NCI-H524 (cell line): ENCODE measurements at places on chromosomes 2 and 18.
A peak's percentile ranks its signal among the peaks of the same experiment; 100 is the strongest.

GRCh38 chr2:120269816-120270215 lies 17.2 kb downstream of the RALB start:
- DNase-seq: no peak

DNA sequence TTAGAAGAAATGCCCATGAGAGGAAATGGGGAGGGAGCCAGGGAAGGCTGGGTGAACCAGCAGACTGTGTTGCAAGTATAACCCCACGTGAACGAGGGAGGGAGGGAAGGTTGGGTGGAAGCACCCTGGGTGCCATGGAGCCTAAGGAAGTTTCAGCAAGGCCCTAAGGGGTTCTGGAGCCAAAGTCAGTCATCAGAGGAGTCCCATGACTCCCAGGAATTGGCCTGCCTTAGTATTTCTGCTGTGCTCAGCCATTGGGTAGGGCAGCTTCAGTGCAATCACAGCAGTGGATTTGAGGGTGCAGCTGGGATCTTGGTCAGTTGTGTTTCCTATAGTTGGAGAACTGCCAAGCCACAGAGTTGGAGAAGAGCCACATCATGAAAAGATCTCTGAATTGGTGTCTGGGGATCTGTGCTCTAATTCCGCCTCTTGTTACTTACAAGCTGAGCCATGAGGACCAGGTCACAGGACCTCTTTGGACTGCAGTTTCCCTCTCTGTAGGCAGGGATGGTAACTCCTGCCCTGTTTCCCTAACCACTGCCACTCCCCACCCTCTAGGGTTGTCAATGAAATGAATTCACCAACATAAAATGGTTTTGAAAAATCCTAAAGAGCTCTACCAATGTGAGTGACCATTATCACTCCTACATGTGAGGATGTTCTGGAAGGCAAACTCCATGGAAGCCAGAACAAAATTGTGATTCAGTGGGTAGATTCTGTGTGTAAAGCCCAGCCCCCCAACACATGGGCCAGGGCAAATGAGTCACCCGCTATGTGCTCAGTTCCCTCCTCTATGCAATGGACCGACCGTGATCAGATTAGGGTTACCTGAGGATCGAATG lies 108.9 kb downstream of the CLIP4 start:
- peak; percentile 17 for DNase-seq

DNA sequence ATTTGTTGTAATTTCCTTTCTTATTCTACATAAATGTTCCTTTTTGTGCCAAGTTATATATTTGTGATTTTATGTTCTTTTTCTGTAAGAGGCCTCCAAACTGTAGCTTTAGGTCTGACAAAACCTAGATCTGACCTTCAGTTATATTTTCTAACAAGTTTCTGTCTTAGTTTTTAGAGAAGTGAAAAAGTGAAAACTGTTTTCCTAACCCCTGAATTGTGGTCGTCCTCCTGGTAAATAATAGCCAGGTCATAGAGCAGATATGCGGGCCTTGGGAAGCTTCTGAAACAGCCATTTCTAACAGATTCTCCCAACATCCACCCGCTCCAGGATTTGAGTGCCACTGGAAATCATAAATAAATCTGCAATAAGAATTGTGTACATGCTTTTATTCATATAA lies 398.4 kb upstream of the CWC22 start:
- no peak for DNase-seq

- DNase-seq: peak; percentile 70
Observed at GRCh38 chr2:230847883-230848388, 16.8 kb upstream of the ITM2C start.

DNA sequence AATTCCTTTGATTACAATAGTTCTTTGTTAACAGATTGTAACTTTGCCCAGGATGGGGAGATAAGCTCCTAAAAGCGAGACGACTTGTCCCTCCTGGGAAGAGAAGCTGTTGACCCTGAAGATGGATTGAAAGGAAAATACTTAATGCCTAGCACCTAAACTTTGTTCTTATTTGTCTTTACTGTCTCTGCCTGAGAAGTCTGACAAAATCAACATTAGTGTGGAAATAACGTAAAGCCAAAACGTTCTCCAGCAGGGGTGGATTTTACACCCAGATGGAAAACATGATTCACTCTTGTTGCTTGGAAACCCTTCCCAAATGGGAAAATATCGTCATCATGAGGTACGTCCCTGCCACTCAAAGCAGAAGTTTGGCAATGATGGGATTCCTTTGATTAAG lies 450.1 kb downstream of the SLC4A3 start:
- DNase-seq: no peak

- DNase-seq: no peak
Observed at GRCh38 chr2:172198908-172199307, 96.2 kb upstream of the DLX2 start.

DNA sequence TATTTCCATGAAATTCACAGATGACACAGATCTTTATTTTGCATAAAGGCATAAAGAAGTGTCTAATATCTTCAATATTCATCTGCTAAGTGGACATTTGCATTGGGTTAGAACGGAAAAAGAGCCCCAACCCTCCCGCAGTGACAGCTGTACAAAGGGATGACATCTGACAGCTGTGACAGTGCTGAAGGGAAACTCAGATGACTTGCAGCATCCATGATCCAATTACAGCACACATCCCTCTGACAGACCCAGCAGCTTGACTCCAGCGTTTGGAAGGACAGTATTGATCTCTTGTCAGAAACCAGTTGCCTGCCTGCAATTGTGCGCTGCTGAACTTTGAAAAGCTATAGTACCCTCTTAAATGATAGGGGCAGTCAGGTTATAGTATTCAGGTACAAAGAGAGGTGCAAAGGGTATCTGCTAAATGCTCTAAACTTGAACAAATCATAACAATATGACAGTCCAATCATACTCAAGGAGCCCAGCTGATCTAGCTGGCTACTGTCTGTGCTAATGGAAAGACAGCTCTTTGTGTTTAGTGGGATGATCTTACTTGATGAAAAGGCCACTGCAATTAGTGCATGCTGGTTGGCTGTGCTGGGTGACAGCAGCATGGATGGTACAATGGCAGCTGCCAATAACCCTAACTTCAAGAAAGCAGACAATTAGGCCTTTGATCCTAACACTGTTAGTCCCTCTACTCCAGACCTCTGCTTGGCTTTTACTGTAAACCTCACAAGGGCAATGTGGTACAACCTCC lies 599.2 kb downstream of the NR4A2 start:
- DNase-seq: peak; percentile 87

- DNase-seq: no peak
Observed at GRCh38 chr2:222302178-222303018, 3.6 kb upstream of the PAX3 start.

GRCh38 chr18:54774423-54774822 lies 53.9 kb upstream of the RAB27B start:
- DNase-seq: no peak

- no peak for DNase-seq
Observed at GRCh38 chr2:161246281-161246680, 61.9 kb upstream of the PSMD14 start.

DNA sequence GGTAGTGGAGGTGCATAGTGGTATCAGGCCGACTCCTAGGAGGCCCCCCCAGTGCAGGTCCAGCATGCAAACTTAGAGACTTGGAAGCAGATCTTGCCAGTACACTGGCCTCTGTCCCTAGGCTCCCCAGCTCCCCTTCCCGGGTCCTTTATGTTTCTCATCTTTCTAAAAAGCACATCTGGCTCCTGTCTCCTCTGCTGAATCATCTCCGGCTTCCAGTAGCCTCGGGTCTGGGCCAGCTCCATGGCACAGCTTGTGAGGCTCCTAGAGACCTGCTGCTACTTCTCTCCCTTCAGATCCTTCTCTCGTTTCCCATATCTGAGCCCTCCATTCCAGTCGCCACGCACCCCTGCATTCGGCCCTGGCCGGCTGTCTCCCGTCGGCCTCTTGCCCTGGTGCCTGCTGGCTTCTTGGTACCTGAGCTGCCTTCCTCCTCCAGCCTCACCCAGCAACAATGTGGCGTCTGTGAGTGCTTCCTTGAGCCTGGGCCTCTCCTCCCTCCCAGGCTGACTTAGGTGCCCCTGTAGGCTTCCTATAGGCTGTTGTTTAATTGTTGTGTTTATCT lies 6.6 kb downstream of the TRAF3IP1 start:
- DNase-seq: no peak

GRCh38 chr18:70931942-70932814 lies 643.3 kb downstream of the SOCS6 start:
- DNase-seq: no peak

GRCh38 chr2:168237741-168238140 lies 9.7 kb downstream of the STK39 start:
- no peak for DNase-seq

GRCh38 chr2:21067859-21068537 lies 24.1 kb upstream of the APOB start:
- no peak for DNase-seq

- no peak for DNase-seq
Observed at GRCh38 chr2:223647258-223647952, 45.2 kb upstream of the SCG2 start.

GRCh38 chr18:31426871-31427406 lies 20.6 kb upstream of the DSG3 start:
- no peak for DNase-seq

GRCh38 chr2:43950383-43951008 lies 45.3 kb downstream of the LRPPRC start:
- peak; percentile 57 for DNase-seq

DNA sequence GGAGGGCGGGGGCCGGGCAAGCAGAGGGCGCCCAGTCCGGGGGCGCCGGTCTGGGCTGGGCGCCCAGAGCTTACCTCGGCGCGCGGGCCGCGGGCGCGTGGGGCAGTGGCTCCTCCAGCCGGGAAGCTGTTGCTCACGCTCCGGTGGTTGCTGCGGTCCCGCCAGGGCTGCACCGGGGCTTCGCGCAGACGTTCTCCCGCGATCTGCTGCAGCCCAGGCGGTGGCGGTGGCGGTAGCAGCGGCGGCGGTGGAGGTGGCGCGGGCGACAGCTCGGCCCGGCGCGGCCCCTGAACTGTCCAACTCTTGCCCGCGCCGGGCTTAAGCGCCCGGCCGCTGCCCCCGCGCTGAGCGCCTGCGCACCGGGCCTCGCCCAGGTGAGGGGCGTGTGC lies 391 bp downstream of the ZNF385B start:
- no peak for DNase-seq

DNA sequence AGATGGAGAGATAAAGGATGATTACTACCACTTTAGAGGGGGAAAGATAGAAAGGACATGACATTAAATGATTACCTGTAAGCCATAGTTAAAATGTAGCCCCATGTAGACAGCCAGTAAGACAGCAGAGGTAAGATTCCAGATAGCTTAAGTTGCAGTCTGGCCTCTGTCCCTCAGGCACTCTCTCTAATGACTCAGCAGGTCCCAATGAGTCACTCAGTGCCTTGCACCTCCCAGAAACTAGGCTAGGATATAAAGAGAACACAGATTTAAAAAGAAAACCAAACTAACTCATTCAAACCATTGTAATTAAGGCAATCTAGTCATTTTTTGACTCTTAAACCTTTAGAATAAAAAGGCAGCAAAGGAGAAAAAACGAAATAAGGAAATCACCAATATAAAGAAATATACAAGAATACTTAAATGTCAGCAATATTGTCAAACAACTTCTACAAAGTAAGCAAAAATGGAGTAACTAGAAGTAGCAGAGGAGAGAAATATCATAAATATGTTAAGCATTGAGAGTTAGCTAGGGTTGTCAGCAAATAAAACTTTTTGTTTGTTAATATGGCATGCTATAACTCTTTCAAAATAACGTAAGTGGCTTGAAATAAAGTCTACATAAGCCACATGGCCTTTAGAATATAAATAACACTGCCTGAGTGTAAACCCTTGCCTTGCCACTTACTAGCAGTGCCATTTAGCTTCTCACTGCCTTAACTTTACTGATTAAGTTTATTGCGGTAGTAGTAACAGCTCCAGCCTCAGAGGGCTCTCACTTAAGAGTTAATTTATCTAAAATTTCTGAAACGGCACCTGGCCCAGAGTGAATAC lies 48.5 kb downstream of the SOCS6 start:
- no peak for DNase-seq

- no peak for DNase-seq
Observed at GRCh38 chr2:33607251-33607721, 8.2 kb upstream of the FAM98A start.

GRCh38 chr2:215723631-215724011 lies 287.8 kb upstream of the FN1 start:
- DNase-seq: no peak

DNA sequence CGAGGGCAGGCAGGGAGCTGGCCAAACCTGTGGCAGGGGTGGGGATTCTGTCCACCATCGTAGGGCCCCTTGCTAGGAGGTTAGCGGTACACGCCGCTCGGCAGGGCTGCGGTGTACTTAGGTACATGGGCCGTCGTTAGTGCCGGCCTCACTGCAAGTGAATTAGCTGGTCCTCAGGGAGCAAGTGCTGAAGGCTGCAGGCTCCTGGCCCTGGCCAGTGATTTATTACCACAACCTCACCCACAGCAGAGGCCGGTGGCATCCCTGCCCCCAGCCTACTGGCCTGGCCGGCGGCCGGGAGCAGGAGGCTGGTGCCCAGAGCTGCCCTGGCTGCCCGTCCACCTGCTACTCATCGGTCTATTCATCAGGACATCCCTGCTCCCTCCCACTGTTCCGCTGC lies 19.6 kb upstream of the PTMA start:
- DNase-seq: no peak

- DNase-seq: no peak
Observed at GRCh38 chr2:229446350-229446749, 175.3 kb upstream of the PID1 start.

DNA sequence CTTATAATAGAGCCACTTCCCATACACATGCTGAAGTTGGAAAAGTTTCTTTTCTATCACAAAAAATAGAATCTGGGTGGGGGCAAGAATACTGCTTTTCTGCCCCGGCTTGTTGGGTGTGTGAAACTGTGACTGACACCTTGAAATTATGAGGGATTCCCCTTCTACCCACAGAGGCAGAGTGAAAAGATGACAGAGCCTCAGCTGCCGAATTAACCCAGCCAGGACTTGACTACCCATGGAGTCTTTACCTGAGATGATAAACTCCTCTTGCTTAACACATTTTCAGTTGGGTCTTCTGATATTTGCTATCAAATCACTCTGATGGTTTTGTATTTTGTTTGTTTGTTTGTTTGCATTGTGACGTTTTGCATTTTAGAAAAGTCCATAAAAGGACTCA lies 66.0 kb upstream of the PMAIP1 start:
- no peak for DNase-seq

- DNase-seq: no peak
Observed at GRCh38 chr2:226057365-226057764, 657.9 kb downstream of the NYAP2 start.
